DMS53 (cell line): ENCODE measurements at places on chromosomes 12 and 14.
A peak's percentile ranks its signal among the peaks of the same experiment; 100 is the strongest.

- DNase-seq, result no peak
Measured at GRCh38 chr12:49518914-49519573, 19.8 kb upstream of the KCNH3 start.

DNA sequence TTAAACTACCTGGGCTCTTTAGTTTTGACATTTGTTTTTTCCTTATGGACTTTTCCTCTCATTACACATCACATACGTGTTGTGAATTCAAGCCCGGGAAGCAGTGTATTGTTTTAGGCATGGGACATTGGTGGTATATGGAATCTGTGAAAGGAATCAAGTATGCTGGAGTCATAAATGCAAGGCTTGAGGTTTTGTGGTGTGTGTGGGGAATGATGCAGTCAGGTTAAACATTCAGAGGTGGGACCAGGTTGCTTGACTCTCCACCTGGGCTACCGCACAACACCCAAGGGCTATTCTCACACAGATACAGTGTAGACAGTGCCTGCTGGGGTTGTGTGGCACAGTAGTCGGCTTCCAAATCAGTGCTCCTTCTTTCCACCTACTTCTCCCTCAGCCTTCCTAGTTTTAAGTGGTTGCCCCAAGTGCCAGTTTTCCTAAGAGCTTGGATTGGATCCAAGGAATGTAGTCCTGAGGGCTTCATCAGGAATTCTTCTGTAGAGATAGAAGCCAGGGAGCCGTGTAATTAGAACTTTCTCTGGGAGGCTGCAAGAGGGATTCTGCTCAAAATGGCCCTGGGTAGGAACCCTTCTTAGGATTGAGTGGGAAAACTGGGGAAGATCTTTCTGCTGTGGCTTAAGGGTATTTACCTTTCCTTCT is 243.7 kb downstream of the C12orf75 start:
- DNase-seq, result no peak

- DNase-seq, result peak; percentile 75
Measured at GRCh38 chr12:113347892-113348291, 10.5 kb upstream of the PLBD2 start.

DNA sequence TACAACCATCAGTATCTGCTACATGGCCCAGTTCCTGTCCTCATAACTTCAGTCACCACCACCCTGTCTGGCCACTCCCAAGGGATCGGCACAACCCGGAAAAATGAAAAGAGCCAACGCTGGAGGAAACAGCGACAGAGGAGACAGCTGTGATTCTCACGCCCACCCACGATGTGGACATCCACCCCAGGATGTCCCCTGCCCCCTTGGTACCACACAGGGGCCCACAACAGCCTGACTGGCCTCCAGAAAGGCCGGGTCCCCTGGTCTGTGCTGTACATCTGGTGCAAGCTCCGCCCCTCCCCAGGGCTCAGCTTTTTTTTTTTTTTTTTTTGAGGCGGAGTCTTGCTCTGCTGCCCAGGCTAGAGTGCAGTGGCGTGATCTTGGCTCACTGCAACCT is 12.5 kb downstream of the RPS6KL1 start:
- no peak for DNase-seq

GRCh38 chr12:54020591-54021405 is 7.4 kb upstream of the HOXC6 start:
- no peak for DNase-seq

DNA sequence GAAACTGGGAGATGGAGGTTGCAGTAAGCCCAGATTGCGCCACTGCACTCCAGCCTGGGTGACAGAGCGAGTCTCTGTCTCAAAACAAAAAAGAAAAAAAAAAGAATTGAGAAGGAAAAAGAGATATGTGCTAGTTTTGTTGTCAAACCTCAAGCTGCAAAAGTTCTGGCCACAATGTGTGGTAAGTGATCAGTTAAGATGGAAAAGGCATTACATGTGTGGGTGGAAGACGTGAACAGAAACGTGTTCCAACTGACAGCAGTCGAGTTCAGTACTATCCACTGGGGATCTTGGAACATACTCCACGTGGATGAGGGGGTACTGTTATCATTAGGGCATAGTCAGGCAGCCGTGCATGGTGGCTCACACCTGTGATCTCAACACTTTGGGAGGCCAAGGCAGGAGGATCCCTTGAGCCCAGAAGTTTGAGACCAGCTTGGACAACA is 17.3 kb downstream of the GPR68 start:
- DNase-seq, result no peak

DNA sequence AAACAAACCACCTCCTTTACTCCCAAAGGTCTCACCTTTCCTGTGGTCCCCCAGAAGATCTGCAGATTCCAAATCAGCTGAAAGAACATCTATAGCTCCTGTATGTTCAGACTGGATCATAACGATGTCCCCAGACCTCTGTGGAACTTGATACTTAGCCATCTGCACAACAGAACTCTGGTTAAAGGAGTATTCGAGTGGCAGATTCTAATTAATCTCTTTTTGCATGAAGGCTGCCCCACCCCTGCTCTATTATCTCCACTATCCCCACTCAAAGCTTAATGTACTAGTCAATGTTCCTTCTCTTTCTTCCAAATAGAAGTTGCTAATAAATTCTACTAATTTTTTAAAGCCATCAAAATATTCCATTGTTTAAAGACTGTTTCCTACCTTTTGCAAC is 22.8 kb downstream of the GSTZ1 start:
- DNase-seq, result no peak

DNA sequence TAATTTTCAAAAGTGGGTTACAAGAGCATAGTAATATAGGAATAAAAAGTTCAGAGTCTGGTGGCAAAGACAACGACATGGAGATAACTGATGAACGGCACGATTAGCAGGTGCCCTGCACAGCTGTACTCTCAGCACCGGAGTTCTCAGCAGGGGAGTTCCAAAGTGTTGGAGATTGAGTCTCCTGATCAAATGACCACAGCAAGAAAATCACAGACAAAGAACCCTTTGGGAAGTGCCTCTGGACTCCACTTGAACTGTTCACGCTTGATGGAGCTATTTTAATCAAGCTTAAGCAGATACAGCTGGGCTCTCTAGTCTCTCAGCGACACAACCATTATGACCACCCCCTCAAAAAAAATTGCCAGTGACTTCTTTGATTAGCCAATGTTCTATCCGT is 153.1 kb downstream of the ALG10B start:
- no peak for DNase-seq

- no peak for DNase-seq
Measured at GRCh38 chr14:89578156-89578555, 161.1 kb upstream of the FOXN3 start.

DNA sequence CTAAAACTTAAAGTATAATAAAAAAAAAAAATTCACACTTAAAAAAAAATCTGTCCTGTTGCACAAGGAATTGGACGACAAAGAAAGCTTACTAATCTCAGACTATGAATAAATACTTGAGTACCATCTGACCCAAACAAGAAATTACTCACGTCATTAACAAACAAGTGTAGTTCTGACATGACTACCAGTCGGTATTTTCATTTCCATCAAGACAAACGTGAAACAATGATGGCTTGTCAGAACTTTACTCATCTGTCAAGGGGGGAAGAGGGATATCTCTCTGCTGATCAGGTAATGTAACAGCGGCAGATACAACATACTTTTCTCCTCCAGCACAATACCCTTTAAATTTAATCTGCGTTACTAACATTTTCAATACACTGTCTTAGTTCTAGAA is 78.3 kb downstream of the CDK17 start:
- no peak for DNase-seq

DNA sequence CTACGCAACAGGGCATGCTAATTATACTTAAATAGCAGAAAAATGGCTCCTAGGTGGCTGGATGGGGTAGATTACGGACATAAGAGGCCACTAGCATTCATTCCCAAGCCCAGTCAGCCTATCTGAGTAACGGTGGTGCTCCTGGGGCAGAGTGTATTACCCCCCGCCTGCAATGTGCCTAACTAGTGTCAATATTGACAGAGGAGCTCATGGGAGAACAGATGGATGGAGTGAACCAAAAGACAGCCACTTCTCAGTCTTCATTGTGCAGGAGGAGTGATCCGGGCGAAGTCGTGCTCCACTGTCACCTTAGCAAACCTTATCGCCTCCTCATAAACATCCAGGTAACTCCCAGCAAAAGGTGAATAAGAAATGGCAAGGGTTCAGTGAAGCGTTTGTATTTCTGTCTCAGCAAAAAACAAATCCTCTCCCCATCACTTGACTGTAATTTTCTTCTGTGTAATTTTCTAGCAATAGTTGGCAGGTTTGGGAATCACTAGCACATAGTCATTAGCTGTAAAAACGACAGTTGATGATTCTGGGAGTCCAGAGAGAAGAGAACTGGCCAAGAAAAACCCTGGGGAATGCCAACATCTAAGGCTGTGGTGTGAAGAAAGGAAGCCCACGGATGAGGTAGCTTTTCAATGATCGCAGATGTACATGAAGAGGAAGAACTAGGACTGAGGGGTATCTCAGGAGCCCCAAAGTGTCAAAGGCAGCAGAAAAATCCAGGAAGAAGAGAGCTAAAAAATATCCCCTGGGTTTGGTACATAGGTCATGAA is 126.6 kb upstream of the BCL2L14 start:
- peak; percentile 59 for DNase-seq

DNA sequence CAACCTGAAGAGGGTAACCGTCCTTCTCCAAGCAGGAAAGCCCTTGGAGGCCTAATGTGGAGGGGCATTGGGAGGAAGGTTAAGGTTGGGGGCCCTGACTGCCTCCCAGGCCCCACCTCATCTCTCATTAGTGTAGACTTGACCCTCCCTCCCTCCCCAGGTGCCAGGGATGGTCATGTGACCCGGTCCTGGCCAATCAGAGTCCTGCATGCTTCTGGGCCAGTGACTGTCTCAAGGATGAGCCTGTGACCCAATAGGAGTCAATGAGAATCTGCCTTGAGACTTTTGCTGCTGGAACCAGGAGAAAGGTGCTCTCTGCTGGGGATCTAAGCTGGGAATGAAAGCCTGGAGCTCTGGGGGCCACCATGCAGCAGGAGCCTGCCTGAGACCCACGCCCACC is 70.8 kb downstream of the NCOR2 start:
- peak; percentile 18 for DNase-seq

DNA sequence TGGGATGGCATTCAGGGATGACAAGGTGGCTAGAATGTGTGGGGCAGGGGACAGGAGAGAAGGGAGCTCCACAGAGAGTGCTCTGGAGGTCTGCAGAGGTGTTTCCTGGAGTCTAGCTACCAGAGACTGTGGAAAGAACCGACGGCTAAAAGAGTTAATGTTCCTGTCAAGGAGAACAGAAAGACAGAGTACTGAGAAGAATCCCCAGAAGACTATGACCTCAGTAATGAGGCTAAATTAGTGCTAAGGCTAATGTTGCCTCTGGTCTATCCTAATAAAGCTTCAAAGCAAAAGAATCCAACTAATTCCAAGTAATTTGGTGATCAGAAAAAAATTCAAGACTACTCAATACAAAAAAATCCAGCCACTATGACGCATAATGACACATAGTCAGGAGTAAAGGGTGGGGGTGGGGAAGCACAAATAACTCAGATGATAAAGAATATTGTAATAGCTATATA is 44.7 kb downstream of the FERMT2 start:
- DNase-seq, result no peak

DNA sequence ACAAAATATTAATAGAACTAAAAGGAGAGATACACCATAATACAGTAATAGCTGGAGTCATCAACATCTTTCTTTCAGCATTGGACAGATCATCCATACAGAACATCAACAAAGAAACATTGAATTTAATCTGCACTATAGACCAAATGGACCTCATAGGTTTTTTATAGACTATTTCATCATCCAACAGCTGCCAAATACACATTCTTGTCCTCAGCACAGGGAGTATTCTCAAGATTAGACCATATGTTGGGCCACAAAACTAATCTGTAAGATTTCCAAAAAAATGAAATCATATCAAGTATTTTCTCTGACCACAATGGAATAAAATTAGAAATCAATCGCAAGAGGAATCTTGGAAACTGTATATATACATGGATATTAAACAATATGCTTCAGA is 86.9 kb downstream of the FSCB start:
- no peak for DNase-seq

- DNase-seq, result no peak
Measured at GRCh38 chr12:23542187-23542586, 407.3 kb downstream of the SOX5 start.

DNA sequence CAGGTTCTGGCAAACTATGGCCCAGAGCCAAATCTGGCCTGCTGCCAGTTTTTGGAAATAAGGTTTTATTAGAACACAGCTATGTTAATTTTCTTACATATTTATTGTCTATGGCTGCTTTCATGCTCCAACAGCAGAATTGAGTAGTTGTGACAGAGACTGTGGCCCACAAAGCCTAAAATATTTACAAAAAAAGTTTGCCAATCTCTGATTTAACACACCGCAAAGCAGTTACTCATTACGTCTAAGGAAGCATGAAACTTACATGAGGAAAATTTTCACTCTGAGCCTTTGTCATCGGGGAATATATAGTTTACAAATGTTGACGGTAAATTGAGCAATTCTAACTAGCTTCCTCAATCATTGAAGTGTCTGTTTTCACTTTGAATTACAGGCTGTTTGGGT is 96.5 kb downstream of the UNC79 start:
- DNase-seq, result no peak

GRCh38 chr12:102080842-102081241 is 19.1 kb upstream of the WASHC3 start:
- DNase-seq, result no peak

- no peak for DNase-seq
Measured at GRCh38 chr12:60981473-60981872, 1278.7 kb upstream of the USP15 start.

GRCh38 chr12:124906606-124907261 is 7.7 kb downstream of the UBC start:
- no peak for DNase-seq

DNA sequence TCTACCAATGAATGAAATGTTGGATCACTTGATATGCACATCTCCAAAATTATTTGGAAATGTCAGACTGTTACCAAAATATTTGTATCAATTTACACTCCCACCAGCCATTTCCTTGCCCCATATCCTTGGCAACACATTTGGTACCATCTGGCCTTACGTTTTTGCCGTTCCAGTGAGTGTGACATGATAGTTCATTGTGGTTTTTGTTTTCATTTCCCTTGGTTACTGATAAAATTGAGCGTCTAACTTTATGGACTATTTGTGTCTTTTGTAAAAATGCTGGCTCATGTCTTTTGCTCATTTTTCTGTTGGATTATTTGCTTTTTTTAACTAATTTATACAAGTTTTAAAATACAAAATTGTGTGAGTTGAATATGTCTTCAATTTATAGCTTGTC is 11.0 kb downstream of the KLHDC1 start:
- no peak for DNase-seq

- DNase-seq, result no peak
Measured at GRCh38 chr14:88823968-88824313, 510 bp upstream of the TTC8 start.

- DNase-seq, result no peak
Measured at GRCh38 chr12:110917961-110918360, 2.4 kb downstream of the MYL2 start.

DNA sequence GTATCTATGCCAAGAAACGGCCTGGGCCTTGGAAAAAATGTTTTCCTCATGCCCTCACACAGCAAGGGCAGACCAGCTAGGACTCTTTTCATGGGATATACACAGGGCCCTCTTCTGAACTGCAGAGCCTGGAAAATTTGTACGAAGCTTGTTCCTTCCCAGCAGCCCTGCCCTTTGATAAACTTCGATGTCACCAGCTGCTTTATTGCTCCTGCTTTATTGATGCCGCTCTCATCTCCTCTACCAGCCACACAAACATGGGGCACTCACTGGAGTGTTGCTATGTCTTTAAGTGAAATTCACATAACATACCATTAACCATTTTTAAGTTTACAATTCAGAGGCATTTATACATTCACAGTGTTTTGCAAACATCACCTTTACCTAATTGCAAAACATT is 197.9 kb downstream of the KTN1 start:
- DNase-seq, result no peak
